Metanephros (tissue), 2 donors: ENCODE measurements at places on chromosomes 6 and 20. TPM values are rescaled to one million over a fixed set of nuclear protein-coding genes. Genes with fewer than 3 reads are reported as not detected.

The LY6G6F gene
- total RNA-seq: not detected

The GRIK2 gene
- total RNA-seq: 13.6 TPM

The TRIM31 gene
- total RNA-seq: not detected

The GTSF1L gene
- not detected for total RNA-seq

The MATN4 gene
- total RNA-seq: 0.99 TPM

The CDSN gene
- not detected for total RNA-seq

The TMEM244 gene
- not detected for total RNA-seq

The RNF144B gene
- total RNA-seq: 41.0 TPM

The RBPJL gene
- total RNA-seq: not detected

The FOXF2 gene
- 0.18 TPM for total RNA-seq

The KIAA1755 gene
- 4.2 TPM for total RNA-seq

The SUMO4 gene
- 6.7 TPM for total RNA-seq

The CCN6 gene
- 1.1 TPM for total RNA-seq

The CLPSL1 gene
- total RNA-seq: not detected

The TRIM15 gene
- total RNA-seq: 0.47 TPM
